ENCODE measurements at places on chromosomes 2 and 18. TPM values are rescaled to one million over a fixed set of nuclear protein-coding genes. Genes with fewer than 3 reads are reported as not detected.

HOXD8 gene
- total RNA-seq: 0.19 TPM

GRHL1 gene
- total RNA-seq: 13.7 TPM

MEP1B gene
- 0.08 TPM for total RNA-seq

C18orf63 gene
- total RNA-seq: not detected

FAM110C gene
- total RNA-seq: 5.0 TPM

ASXL3 gene
- 1.3 TPM for total RNA-seq

CCDC148 gene
- total RNA-seq: 0.37 TPM

PLCL1 gene
- 0.59 TPM for total RNA-seq
